ENCODE measurements at places on chromosomes 11 and 22. TPM values are rescaled to one million over a fixed set of nuclear protein-coding genes. Genes with fewer than 3 reads are reported as not detected.

The CEP126 gene
- 2.9 TPM for total RNA-seq

The BDNF gene
- 8.8 TPM for total RNA-seq

The SLC5A1 gene
- not detected for total RNA-seq

The CREB3L1 gene
- 3.8 TPM for total RNA-seq

The NEFH gene
- total RNA-seq = 0.16 TPM
